ENCODE measurements at places on chromosomes 6 and 20. TPM values are rescaled to one million over a fixed set of nuclear protein-coding genes. Genes with fewer than 3 reads are reported as not detected.

PGBD1 gene
- 17.0 TPM for total RNA-seq

IRF4 gene
- 0.16 TPM for total RNA-seq

SIRPA gene
- 3.9 TPM for total RNA-seq

EFCAB8 gene
- not detected for total RNA-seq

MOG gene
- not detected for total RNA-seq

ATP6V1G2 gene
- total RNA-seq = 54.0 TPM

Data from occipital lobe (tissue), 3 donors.